ENCODE measurements at places on chromosomes 16 and 17. TPM values are rescaled to one million over a fixed set of nuclear protein-coding genes. Genes with fewer than 3 reads are reported as not detected.

DNA sequence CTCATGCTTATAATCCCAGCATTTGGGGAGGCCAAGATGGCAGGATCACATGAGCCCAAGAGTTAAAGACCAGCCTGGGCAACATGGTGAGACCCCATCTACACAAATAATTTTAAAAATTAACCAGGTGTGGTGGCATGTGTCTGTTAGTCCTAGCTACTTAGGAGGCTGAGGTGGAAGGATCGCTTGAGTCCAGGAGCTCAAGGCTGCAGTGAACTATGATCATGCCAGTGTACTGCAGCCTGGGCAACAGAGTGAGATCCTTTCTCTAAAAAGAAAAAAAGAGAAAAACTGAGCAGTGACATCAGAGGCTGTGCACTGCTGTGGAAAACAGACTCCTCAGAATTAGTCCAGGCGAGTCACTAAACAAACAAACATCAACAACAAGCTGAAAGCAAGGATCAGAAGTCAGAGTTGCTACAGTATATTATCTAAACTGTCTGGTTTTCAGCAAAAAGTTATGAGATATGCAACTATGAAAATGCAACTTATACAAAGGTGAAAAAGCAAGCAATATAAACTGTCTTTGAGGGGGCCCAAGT lies 39.3 kb downstream of the CBFB start:
- no peak overlapping the region for H3K4me3 ChIP-seq
- H3K4me1 ChIP-seq: no peaks in the 10 kb centered on the region

- H3K27ac ChIP-seq: no peak overlapping the region
- H3K27me3 ChIP-seq: peaks cover 46% of the 10 kb centered on the region
- H3K4me1 ChIP-seq: no peaks in the 10 kb centered on the region
- DNase-seq: no peak
These were observed 177.9 kb upstream of the NLRP1 start for GRCh38 chr17:5762191-5762590.

GRCh38 chr17:12655936-12656335 lies 9.8 kb upstream of the MYOCD start:
- H3K4me3 ChIP-seq: no peak overlapping the region
- H3K27me3 ChIP-seq: peaks cover 5% of the 10 kb centered on the region
- no peak for DNase-seq
- H3K27ac ChIP-seq: no peak overlapping the region
- H3K36me3 ChIP-seq: no peaks in the 10 kb centered on the region

DNA sequence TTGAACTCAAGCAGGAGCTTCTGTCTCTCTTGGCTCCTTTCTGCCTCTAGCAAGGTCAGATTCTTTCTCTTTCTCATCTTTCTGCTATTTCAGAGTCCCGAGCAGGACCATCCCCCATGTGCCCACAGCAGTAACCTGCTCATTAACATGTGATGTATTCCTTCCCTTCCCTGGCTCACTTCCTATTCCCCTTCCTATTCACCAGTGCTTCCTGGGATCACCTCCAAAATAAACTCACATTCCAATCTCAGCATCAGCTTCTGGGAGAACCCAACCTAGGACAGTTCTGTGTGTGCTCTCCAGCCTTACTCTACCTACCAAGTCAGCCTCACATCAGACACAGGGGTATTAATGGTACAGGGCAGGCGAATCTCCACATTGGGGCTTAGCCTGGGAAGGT lies 546.4 kb upstream of the SALL1 start:
- DNase-seq: no peak
- no peak overlapping the region for H3K27ac ChIP-seq
- H3K27me3 ChIP-seq: no peaks in the 10 kb centered on the region
- no peaks in the 10 kb centered on the region for H3K36me3 ChIP-seq
- H3K4me1 ChIP-seq: no peaks in the 10 kb centered on the region

DNA sequence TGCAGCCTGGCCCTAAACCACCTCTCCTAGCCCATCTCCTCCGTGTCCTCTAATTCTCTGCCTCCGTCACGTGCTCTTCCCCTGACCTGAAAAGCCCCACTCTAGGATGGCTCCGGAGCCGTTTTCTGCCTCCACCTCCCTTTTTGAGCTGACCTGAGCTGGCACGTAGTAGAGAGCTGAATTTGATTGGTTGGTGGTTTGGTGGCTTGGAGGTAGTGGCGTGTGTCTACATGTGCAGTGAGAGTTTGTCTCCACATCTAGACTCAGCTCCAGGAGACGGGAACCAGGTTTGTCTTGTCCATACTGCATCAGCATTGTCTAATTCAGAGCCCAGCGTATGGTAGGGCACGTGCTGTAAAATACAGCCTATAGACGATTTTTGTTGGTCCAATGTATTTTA lies 3.0 kb downstream of the SBK1 start:
- H3K27ac ChIP-seq: no peak overlapping the region
- H3K27me3 ChIP-seq: no peaks in the 10 kb centered on the region
- H3K4me3 ChIP-seq: no peak overlapping the region

DNA sequence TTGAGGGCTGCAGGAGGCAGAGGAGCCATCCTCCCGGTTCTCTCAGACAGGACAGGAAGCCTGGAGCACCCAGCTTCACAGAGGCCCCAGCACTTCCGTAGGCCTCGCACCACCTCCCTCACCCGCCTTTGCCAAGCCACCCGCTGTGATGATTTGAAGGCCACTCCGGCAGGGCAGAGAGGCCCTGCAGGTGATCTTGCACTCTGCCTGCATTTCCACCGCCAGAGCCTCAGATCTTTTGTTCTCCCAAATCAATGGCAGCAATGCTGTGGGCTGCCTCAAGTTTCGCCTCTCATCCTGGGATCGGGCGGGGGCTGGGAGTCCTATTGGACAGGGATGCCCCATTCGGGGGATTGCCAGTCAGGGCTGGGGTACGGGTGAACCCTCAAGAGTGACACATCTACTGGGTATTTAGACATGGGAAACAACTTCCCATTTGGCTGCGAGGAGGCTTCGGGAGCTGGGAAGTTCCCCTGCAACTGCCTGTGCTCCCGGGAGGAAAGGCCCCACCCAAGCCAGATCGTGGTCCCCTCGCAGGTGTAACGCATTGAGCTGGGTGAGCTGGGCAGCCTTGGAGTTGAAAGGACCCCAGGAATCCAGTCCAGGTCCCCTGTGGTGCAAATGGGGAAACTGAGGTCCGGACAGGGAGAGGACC lies 34.8 kb upstream of the PEMT start:
- no peaks in the 10 kb centered on the region for H3K4me1 ChIP-seq
- H3K27ac ChIP-seq: no peak overlapping the region
- H3K27me3 ChIP-seq: peaks cover 4% of the 10 kb centered on the region

- H3K27me3 ChIP-seq: no peaks in the 10 kb centered on the region
- peaks cover 3% of the 10 kb centered on the region for H3K36me3 ChIP-seq
- H3K27ac ChIP-seq: no peak overlapping the region
- DNase-seq: no peak
These were observed 22.6 kb downstream of the MXRA7 start for GRCh38 chr17:76688165-76688622.

TNFRSF13B gene
- total RNA-seq: not detected

CDK3 gene
- total RNA-seq: 10.0 TPM

C16orf78 gene
- not detected for total RNA-seq

PRDM7 gene
- not detected for total RNA-seq

TAT gene
- total RNA-seq: not detected

ASIC2 gene
- 8.6 TPM for total RNA-seq

FOXN1 gene
- not detected for total RNA-seq
